NCI-H1105 treated with DMSO at 0.1 percent for 48 hours (cell line): ENCODE measurements at places on chromosomes 1 and 21.
A peak's percentile ranks its signal among the peaks of the same experiment; 100 is the strongest.

GRCh38 chr1:183652107-183652506 is 1.0 kb downstream of the APOBEC4 start:
- DNase-seq: no peak

- DNase-seq: no peak
Observed at GRCh38 chr21:34351786-34352241, 12.0 kb upstream of the KCNE2 start.

DNA sequence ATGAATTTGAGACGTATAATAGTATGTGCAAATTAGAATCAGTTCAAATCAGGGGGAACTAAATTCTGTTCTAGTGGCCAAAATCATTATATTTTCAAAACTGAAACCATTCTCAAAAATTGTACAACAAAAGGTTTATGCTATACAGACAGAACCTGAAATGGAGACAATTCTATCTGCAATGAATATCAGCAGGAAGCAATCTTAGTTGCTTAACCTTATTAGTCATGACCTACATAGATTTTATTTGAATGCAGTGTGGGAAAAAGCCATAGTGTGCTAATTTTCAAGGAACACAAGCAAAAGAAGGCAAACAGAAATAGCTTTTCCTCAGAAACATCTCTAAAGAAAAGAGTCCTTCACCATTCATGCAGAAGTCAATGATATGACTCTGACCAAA is 6.5 kb downstream of the AK5 start:
- DNase-seq: no peak

DNA sequence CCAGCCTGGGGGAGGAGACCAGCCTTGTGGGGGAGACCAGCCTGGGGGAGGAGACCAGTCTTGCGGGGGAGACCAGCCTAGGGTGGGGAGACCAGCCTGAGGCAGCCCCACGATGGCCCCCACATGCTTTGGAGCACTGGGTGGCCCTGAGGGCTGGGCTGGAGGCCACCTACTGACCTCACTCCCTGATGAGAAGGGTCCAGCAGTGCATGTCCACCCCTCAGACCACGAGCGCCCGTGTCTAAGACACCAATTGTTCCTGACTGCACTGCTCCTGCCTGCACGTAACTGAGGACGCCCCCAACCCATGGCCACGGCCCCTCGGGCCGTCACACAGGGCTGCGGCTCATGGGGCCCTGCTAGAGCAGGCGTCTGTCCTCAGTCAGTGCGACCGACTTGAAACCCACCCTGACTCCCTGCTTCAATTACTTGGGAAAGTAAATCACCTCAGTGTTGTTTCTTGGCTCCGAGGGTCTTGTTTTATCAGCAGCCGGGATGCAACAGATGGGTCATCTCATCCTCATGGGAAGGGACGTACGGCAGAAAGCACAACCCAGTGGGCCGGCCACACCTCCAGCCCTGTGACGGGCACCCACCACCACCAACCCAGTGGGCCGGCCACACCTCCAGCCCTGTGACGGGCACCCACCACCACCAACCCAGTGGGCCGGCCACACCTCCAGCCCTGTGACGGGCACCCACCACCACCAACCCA is at the start of gene SPATC1L:
SPATC1L (minus strand) TSS at position 550 of the 715 bp plus-strand sequence. CDS start 1,643 bp downstream, outside the sequence.
- DNase-seq: peak; percentile 74

- DNase-seq: no peak
Observed at GRCh38 chr1:27394925-27395324, 2.5 kb downstream of the GPR3 start.

GRCh38 chr1:33128781-33129180 is 47.8 kb downstream of the AZIN2 start:
- no peak for DNase-seq
